ENCODE measurements at places on chromosomes 7 and 10.

- no peak for DNase-seq
Measured at GRCh38 chr7:39609113-39609934, 14.0 kb upstream of the RALA start.

GRCh38 chr10:114021154-114021553, 22.5 kb upstream of the ADRB1 start:
- DNase-seq: no peak

GRCh38 chr7:47884675-47885074, 63.6 kb downstream of the PKD1L1 start:
- DNase-seq: no peak

GRCh38 chr10:108244443-108245228, 1080.1 kb upstream of the SORCS1 start:
- DNase-seq: no peak

GRCh38 chr10:24951201-24952142, 934 bp downstream of the PRTFDC1 start:
- peak; percentile 43 for DNase-seq

GRCh38 chr7:138195151-138195571, 118.9 kb downstream of the AKR1D1 start:
- DNase-seq: no peak

DNA sequence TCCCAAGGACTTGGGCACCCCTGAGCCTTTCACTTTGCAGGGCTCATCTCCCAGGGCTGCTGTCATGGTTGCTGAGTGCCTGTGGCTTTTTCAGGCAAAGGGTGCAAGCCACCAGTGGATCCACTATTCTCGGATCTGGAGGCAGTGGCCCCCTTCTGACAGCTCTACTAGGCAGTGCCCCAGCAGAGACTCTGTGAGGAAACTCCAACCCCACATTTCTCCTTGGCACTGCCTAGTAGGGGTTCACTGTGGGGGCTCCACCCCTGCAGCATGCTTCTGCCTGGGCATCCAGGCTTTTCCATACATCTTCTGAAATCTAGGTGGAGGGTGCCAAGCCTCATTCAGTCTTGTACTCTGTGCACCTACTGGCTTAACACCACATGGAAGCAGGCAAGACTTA, 675.0 kb upstream of the MBL2 start:
- DNase-seq: no peak

DNA sequence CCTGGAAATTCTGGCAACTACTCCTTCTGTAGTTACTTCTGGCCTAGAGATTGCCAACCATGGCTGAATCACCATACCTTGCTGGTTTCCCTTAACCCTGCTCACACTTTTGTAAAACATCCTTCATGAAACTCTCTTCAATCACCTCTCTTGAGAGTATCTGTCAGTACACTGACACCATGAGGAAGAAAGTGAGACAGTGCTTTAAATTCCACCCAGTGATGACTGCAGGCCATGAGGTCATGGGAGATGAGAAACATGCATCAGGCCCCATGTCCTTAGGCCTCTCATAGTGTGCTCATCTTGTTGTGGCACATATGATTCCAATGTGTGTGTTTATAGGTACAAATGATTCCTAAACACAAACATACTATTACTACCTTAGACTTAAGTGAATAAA, 24.6 kb upstream of the NAMPT start:
- no peak for DNase-seq

DNA sequence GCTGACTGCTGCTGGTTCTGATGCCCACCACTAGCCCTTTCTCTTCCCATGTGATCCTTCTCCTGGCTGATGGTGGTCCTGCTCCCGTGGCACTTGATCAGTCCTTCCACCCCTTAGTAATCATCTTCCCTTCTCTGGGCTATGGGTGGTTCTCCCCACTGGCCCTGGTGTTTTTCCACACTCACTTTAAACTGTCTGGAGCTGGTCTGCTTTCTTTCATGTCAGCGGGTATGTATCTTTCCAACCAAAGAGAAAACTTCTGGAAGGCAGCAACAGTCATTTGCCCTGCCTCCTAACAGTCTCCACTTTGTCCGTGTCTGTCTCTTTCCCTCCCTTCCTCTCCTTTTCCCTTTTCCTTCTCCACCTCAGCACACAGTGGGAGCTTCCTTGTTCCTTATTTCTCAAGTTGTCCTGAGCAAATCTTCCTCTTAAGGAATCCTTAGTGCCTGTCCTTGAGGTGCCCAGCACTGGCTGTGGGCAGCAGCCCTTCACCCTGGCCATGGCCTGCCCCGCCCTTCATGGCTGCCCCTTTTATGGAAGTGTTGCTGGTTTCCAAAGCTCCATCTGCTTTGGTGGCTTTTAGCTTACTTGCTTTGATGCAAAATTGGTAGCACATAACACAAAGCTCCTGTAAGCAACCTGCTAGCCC, 189.0 kb downstream of the TCF7L2 start:
- DNase-seq: no peak

- no peak for DNase-seq
Measured at GRCh38 chr10:91511549-91512330, 101.6 kb downstream of the HECTD2 start.

DNA sequence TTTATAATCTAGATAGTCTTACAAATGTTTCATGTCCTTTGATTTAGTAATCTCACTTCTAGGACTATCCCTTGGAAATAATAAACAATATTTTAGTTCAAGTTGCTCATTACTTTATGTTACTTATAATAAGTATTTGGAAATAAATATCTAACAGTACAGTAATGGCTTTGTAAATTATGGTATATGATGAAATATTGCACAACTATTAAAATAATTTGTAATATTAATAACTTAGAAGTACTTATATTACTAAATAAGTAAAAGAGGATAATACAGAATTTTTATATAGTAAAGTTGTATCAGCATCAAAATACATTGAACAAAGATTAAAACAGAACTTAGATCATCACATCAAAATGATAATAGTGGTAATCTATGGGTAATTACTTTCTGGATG, 41.1 kb downstream of the SP4 start:
- DNase-seq: no peak

DNA sequence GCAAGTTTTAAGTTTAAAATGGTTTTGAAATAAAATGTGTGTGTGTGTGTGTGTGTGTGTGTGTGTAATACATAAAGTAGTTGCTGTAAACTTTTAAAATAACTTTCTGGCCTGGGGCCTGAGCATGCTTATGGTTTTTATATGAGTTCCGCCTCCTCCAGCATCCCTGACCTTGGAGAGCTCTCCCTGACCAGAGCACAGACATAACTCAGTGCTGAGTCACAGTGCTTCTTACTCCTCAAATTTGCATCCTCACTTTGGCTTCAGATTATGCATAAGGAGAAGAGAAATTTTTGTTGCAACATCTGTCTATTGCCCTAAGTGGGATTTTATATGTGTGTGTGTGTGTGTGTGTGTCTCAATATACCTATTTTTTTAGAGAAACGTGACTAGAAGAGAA, 200.8 kb downstream of the ELMO1 start:
- no peak for DNase-seq

GRCh38 chr7:93374345-93374940, 142.3 kb downstream of the VPS50 start:
- DNase-seq: peak; percentile 43

DNA sequence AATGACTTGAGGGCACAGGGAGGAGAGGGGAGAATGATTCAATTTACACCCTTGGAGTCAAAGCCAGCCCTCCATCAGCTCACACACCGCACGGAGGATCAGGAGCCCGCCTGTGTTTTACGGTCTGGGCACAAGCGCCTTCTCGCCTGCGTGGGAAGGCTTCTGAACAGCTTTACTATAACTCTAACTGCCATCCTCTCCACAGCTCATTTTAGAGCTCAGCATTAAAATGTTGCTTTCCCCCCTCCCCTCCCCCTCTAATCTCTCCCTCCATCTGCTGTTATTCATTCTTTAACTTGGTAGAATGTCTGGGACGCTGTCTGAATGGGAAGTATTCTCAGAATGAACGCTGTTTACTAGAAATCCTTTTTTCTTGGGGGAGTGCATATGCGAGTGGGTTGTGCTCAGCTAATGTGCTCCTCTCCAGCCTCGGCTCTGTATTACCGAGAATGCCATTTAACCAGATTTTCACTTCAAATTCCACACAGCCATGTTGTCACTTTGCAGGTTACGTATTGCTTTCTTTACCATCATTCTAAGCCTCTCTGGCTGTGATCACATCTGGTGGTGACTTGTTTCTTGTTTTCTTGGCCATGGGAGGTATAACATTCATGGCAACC, 140.1 kb downstream of the GFRA1 start:
- DNase-seq: no peak

GRCh38 chr7:3386423-3387190, 85.6 kb downstream of the SDK1 start:
- DNase-seq: no peak

GRCh38 chr7:145698526-145699262, 417.9 kb upstream of the CNTNAP2 start:
- no peak for DNase-seq

- no peak for DNase-seq
Measured at GRCh38 chr10:103739039-103739764, 116.2 kb downstream of the SH3PXD2A start.

- no peak for DNase-seq
Measured at GRCh38 chr7:35657125-35657524, 37.8 kb downstream of the HERPUD2 start.

GRCh38 chr10:101903827-101904550, 60.4 kb upstream of the KCNIP2 start:
- DNase-seq: no peak
